Activated CD4-positive, alpha-beta T cell treated with anti-CD3 and anti-CD28 coated beads, Interleukin-2, amount 10 ng/mL, durations not matched to agents 7 days and 5 days (primary cell): ENCODE measurements at places on chromosomes 4 and X.

DNA sequence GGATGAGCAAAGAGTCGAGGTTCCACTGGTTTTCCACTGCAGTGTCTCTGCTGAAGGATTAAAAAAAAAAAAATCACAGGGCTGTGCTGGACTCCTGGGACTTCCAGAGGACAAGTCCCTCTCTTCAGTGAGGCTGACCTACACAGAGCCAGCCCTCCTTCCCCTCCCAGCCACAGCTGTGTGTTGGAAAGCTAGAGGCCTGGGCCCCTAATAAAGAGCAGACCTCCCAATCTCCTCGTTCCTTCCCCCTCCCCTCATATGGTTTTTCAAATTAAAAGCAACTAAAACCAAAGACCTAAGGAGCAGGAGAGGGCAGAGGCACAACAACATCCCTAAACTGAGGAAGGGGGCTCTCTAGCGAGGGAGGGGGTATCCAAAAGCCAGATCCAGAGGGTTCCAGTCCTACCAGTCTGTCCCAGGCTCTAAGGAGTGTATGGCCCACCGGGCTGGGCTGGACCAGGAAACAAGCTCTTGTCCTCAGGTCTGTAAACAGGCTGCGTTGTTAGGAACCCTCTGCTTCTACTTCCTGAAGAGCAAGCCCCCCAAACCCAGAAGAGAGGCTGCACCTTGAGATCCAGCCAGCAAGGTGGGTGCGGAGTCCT is 4.0 kb upstream of the PDGFRA start:
- no peak for DNase-seq

GRCh38 chr4:108570993-108571569 is 49.3 kb upstream of the RPL34 start:
- DNase-seq: no peak

GRCh38 chrX:40171513-40172400 is 74.0 kb upstream of the BCOR start:
- peak; percentile 46 for DNase-seq

DNA sequence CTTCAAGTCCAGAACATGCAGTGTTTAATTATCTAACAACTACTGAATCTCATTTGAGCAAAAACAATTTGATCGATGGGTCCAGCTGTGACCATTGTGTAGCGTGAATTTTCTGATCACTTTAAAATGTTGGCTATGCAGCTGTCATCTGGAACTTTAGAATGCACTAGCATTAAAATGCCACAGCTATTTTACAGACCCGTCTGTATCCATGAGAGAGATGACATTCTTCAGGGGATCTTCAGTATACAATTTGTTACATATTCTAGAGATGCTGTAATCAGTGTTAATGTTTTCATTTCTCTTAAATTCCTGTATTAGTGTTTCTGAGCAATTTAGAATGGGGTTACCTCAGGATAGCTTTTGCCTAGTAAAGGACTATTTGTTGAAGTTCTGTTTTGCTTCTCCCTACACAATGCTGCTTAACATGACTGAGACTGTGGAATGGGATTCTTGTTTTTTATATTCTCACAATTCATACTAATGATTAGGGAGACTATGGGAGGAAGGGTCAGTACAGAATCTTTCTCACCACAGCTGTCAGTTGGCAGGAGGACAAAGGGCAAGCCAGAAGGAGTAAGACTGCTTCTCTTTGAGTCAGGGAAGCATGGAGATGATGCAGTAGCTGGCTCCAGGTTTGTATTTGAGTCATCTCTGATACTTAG is 13.2 kb upstream of the CTSO start:
- DNase-seq: no peak

DNA sequence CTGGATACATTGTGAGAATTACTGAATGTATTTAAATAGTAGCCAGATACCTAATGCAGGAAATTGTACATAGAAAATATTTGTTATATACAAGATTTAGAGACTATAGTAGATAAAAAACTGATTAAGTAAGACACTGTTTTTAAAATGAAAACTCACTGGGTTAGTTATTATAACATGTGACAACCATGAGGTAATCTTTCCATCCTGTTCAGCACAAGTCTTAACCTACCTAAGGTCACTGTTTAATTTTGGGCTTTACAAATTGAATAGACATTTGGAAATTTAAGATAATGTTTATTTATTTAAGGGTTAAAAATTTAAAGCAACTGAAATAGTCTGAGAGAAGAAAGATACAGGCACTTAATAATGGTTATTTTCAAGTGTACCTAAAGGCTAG is 102.1 kb downstream of the STIM2 start:
- no peak for DNase-seq

DNA sequence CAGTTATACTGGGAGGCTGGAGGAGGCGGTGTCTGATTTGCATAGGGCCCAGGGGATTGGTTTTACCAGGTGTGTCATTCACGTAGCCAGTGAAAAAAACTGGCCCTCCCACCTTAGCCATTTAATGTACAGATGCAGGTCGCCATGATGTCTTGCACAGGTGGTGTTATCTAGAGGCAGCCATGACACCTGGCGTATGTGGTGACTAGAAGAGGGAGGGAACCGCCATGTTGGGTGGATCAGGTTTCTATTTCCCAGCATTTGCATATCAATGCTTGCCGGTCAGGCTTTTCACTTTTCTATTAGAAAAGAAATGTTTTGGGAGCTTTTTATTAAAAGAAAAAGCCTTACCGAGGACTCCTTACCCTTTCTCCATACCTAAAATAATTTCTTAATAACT is 523.4 kb downstream of the ADGRL3 start:
- DNase-seq: no peak

GRCh38 chrX:51760657-51761056 is 17.4 kb downstream of the GSPT2 start:
- DNase-seq: no peak

DNA sequence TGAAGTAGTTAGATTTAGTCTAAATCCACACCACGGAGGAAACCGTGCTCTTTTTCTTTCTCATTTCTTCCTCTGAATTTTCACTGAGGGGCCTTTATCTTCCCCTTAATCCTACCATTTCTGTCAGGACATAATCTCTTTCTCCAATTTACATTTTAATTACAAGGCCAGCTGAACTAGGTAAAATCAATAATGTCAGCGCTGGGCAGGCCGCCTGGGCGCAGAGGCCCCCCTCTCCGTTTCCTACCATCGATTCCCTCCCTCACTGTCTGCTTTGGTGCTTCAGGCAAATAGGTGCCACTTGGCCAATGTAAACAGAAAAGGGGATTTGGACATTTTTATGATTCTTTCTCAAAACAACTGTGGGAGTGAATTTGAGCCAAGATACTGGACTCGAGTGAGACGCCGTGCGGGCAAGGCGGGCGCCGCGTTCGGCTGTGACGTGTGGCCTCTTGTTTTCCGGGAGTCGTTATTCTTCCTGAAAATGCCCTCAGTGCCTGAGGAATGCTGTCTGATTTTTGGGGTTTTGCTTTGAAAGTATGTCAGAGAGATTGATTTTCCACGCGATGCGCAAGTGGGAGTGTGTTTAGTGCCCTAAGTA is 22.6 kb downstream of the UVSSA start:
- no peak for DNase-seq

GRCh38 chr4:14862891-14863290 is 139.4 kb upstream of the CPEB2 start:
- no peak for DNase-seq

GRCh38 chr4:89759426-89759825 is 77.5 kb downstream of the SNCA start:
- no peak for DNase-seq

DNA sequence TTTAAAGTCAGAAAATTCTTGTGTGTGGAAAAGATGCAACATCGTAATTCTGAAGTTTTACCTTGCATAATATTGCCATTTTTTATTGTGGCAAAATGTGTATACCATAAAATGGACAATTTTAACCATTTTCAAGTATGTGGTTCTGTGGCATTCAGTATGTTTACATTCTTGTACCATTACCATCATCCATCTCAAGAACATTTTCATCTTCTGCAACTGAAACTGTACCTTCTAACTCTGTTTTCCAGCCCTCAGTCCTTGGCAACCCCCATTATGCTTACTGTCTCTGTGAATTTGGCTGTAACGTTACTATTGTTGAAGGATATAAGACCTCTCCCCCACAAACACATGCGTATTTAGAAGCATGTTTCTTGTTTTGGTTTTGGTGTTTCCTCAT is 123.2 kb downstream of the BMPR1B start:
- DNase-seq: no peak

DNA sequence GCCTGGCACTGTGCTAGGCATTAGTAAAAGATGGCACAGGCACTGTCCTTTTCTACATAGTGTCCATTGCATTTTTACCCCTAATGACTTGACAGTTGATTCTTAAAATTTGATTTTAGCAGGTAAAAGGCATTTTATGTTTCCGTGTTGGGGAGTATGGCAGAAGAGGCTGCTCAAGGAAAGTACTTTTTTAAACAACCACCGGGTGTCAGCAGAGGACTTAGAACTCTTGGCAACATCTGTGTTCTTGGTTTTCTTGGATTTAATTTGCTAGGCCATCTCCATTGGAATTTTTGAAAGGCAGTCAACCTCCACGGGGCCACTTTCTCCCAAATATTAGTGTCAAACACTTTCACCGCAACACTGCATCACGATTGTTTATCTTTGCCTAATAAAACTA is 102.9 kb downstream of the TSPAN7 start:
- DNase-seq: no peak
